ENCODE measurements at places on chromosomes 12 and 14.

DNA sequence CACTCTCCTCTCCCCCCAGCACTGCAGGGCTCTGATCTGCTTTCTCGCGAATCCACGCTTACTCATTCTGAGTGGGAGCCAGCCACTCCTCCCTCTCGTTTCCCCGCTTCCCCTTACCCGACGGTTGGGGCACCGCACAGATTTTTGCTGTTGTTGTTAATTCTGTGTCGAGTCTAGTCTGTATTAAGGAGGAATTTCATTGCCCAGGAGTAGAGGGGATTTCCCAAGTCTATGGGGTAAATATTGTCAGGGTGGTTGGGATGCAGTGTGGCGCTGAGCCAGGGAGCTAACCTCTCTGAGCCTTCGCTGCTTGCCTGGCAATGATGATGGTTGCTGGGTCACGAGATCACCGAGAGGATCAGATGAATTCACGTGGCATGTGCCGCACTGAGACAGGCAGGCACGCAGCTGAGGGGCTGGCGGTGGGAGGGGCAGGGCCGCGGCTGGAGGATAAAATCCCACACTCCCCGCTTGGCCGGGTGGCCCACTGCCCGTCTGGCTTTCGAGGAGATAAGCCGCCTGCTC is 18.5 kb downstream of the NCOR2 start:
- DNase-seq = no peak

DNA sequence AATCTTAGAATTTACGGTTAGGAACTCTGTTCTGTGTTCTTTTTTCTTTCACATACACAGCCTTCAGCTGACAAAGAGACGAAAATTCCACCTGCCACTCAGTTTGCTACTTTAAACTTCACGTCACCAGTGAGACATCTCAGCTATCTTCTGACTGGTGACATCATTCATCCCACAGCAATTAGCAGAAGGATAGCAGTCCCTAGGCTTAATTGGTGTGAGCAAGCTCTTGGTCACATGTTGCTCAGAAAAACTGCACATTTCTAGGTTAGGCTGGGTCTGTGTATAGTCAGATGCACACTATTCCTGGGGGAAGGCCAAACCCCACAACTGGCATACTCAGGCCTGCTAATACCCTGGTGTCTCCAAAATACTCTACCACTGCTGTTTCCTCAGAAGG is 23.9 kb downstream of the SLC7A7 start:
- no peak for DNase-seq

- DNase-seq = peak; percentile 39
Measured at GRCh38 chr12:45648070-45648469, 81.4 kb upstream of the ARID2 start.

DNA sequence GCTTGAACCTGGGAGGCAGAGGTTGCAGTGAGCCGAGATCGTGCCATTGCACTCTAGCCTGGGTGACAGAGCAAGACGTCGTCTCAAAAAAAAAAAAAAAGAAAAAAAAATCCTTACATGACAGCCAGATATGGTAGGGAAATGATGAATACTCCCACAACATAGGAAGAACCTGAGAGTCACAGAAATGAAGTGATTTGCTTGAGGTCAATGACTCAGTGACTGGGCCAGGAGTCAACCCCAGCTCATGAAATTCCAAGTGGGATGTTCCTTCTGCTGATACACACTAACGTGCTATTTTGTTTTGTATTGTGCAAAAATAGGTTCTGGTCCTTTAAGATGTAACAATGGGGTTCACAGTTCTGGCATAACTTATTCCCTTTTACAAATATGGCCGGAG is 9.0 kb downstream of the RHOF start:
- DNase-seq = no peak

DNA sequence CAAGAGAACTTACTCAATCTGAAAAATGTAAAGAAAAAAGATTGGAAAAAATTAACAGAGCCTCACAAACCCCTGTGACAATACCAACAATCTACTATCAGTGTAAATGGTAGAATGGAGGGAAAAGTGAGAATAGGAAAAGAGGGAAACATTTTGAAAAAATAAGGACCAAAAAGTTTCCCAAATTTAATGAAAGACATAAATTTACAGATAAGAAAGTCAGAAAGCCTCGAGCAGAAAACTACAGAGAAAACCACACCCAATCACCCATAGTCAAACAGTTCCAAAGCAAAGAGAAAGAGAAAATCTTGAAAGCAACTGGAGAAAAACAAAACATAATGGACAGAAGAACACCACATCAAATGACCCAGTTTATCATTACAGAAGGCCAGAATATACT is 142.7 kb upstream of the DIO3 start:
- no peak for DNase-seq

DNA sequence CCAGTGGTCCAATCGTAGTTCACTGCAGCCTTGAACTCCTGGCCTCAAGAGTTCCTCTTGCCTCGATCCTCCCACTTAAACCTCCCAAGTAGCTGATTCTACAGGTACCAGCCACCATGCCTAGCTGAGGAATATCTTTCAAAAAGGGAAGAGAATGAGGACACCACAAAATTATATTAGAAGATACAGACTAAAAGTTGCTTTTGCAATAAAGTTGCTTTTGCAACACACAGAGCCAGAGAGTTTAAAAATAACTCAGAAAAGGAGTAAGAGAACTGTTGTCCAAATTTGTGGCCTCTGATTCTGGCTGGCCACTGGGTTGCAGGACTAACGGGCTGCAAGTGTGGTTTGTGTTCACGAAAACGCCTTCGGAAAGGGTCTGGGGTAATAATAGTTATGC is 19.8 kb downstream of the TMEM253 start:
- DNase-seq = no peak

All from HT-29 (cell line).